Neuronal stem cell (in vitro differentiated cells): ENCODE measurements at places on chromosomes 3 and 15.

GRCh38 chr15:50676799-50677483, 9.7 kb downstream of the TRPM7 start:
- no peak overlapping the region for H3K4me3 ChIP-seq
- H3K27me3 ChIP-seq, result no peaks in the 10 kb centered on the region
- no peak overlapping the region for H3K27ac ChIP-seq
- no peak for DNase-seq
- H3K36me3 ChIP-seq, result no peaks in the 10 kb centered on the region

- H3K27ac ChIP-seq, result no peak overlapping the region
- H3K27me3 ChIP-seq, result no peaks in the 10 kb centered on the region
- no peak for DNase-seq
- no peaks in the 10 kb centered on the region for H3K36me3 ChIP-seq
These were observed 372.5 kb downstream of the TBL1XR1 start for GRCh38 chr3:176824811-176825210.

DNA sequence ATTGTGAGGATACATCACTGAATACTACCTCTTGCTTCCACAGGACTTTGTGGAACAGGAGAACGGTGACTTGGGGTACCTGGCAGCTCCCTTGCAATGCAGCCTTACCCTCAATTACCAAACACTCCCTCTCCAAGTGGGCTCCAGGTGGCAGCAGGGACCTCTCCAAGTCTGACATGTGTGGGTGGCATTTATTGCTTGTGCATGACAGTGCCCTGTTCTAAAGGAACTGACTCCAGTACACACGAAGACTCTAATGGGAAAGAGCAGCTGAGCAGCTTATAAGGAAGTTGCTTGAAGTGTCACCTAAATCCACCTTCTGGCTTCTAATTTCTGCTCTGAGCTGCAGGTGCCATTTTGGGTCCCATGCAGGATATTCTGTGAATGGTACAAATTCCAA, 174.1 kb upstream of the SLCO3A1 start:
- DNase-seq, result no peak
- no peak overlapping the region for H3K27ac ChIP-seq
- no peaks in the 10 kb centered on the region for H3K27me3 ChIP-seq

DNA sequence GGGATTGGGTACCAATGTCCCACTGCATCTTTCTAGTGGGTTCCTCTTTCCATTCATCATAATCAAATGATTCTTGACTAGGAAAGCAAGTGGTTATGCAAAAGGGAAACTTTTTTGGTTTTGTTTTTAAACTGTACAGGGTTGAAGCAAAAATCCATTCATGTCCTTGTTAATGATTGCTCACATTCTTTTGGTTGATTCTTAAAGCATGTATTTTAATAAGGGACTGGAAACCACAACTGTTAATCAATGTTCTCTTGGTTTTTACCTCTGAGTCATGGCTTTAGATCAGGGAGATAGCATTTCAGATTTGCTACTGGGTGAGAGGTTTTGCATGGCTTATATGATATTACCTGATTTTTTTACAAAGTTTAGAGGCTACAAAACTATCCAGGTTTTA, 371.7 kb upstream of the RGMA start:
- no peak overlapping the region for H3K27ac ChIP-seq
- no peaks in the 10 kb centered on the region for H3K4me1 ChIP-seq
- H3K4me3 ChIP-seq, result no peak overlapping the region
- no peak for DNase-seq
- H3K36me3 ChIP-seq, result no peaks in the 10 kb centered on the region
